Stimulated activated CD8-positive, alpha-beta memory T cell treated with anti-CD3 and anti-CD28 coated beads, Interleukin-4, amount 100 ng/mL, for 4 hours (primary cell): ENCODE measurements at places on chromosomes 7 and 10.

DNA sequence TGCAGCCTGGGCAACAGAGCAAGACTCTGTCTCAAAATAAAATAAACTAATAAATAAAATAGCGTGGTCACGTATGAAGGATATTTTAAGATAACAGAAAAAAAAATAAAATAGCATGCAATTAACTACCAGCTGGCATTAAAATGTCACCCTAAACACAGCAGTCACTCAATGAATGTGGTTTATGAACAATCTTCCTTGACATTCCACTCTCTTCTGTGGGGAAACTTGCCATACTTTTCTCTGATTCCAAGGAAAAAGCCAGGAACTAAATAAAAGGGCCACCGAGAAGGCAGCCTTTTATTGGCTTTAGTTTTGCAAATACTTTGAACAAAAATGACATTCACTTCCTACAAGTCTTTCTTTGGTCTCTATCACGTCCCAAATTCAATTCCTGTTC is 266.6 kb downstream of the PARD3 start:
- DNase-seq, result no peak

DNA sequence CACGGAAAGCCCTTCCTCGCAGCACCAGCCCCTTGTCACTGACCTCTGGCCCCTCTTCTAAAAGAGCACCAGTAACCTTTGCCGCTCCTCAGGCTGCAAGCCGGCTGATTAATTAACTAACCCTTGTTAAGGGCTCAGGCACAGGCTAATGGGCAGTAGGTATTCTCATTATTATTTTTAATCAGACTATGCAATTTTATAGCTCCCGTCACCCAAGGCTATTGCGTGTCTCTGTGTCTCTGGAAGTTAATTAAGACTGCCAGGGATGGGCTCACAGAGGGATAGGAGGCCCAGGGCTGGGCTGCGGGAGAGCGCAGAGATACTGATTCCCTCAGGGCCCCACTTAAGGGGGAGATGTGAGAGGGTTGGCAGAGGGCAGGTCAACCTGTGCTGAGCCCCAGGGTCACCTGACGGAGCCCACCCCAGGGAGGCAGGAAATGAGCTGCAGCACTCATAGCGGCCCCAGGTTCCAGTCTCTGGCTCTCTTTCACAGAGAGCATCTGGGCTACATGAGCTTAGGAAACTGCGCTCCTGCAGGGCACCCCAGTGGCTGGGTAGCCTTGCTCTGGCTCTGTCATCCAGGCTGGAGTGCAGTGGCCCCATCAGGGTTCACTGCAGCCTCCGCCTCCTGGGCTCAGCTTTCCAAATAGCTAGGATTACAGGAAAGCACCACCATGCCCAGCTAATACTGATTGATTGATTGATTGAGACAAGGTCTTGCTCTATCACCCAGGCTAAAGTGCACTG is 92.2 kb upstream of the LRRC4 start:
- DNase-seq, result no peak

DNA sequence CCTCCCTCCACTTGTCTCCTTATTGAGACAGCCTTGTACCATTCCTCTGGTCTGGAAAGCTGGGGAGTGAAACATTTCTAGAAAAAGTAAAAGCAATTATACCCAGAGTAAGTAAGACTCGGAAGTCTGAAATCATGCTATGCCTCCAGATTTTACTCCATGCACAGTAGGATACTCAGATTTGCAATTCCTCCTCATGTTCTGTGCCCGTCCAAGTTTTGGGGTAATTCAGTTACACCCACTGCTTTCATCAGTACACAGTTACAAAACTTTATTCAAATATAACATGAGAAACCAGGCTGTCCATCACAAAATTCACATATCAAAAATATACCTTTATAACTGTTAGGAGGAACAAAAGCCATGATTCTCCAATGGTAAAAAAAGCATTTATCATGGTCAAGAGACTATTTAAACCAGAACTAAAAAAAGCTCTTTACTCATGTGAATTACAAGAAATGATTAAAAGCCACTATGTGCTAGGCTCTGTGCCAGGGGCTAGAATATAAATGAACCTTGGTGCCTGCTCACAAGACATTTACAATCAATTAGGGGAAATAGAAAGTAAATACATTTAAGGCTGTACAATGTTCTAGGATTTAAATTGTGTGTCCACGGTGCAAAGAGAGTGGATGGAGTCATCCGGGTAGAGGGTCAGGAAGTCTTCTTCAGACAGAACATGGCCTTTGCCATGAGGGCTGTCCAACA is 320.2 kb downstream of the ELMO1 start:
- DNase-seq, result no peak

- DNase-seq, result no peak
Measured at GRCh38 chr7:70590126-70590854, 541.7 kb upstream of the GALNT17 start.

DNA sequence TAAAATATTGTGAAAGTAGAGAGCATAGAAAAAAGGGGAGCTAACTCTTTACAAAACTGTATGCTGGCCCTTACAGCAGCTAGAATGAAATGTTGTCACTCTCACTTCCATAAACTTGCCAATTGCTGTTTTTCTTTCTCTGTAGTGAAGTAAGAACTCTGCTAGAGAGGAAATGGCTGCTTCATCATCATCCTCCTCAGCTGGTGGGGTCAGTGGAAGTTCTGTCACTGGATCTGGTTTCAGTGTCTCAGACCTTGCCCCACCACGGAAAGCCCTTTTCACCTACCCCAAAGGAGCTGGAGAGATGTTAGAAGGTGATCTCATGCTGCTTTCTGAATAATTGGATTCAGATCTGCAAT is 7.6 kb upstream of the ASCC1 start:
- no peak for DNase-seq

DNA sequence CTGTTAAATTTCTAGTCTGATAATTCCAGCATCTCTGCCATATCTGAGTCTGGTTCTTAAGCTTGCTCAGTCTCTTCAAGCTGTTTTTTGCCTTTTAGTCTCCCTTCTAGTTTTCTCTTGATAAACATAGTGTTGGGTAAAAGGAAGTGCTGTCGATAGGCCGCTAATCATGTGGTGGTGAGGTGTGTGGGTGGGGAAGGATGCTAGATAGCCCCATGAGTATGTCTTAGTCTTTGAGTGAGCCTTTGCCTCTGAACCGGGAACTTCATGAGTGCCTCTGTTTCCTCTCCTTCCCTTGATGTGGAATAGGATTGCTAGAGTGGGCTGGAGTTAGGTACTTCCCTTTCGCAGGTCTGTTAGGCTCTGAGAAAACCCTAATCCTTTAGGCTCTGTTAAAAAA is 441.8 kb downstream of the INHBA start:
- no peak for DNase-seq

DNA sequence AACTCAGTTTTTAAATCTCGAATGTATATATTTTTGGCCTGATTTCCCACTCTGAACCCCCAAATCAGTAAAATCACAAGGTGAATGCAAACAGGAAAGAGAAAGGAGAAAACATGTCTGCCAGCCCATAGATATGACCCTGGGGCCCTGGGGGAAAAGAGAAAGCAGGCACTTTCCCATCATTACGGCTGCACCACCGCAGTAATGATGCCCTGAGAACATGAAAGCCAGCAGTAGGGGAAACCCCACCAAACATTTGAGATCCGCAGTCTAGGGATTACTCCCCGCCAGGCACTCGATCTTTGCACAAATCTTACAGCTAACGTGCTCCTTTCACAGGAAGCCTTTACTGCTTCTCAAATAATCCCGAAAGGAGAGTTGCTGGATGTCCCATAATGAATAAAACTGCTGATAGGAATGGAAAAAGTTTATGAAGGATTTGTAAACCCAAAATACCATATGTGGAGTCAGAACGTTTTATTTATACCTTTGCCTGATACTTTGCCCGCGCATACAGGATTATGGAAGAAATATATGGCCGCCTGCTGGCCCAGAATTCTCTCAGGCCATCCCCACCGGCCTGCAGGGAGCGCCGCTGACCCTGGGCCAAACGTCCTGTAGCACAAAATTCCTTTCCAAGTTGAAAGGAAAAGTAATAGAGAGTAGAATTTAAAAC is 180.0 kb upstream of the INHBA start:
- no peak for DNase-seq

GRCh38 chr10:58806323-58806722 is 293.7 kb downstream of the BICC1 start:
- DNase-seq, result no peak

GRCh38 chr7:36116347-36117202 is 36.5 kb upstream of the EEPD1 start:
- DNase-seq, result no peak

- no peak for DNase-seq
Measured at GRCh38 chr7:11232462-11232861, 258.8 kb downstream of the PHF14 start.

- DNase-seq, result no peak
Measured at GRCh38 chr7:20748853-20749252, 37.8 kb downstream of the SP8 start.

GRCh38 chr7:47572094-47572445 is 9.8 kb downstream of the TNS3 start:
- no peak for DNase-seq

GRCh38 chr7:121019018-121019417 is 30.5 kb downstream of the CPED1 start:
- no peak for DNase-seq

- no peak for DNase-seq
Measured at GRCh38 chr10:104321725-104322415, 16.4 kb downstream of the ITPRIP start.

DNA sequence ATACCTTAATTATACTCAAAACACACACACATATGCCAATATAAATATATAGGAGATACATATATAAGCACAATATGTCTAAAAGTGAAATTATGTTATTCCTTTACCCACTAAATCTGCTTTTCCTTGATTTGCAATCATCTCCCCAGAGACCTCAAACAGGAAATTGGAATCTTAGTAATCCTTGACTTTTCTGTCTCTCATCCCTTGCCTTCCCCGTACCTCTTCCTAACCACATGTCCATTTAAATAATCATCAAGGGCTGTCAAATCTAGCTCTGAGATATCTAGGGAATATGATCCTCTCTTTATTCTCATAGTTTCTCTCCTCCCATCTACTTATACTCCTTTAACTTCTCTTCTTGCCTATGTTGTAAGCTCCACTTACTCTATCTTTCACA is 336.6 kb downstream of the HGF start:
- DNase-seq, result no peak

- DNase-seq, result no peak
Measured at GRCh38 chr10:70497120-70497545, 18.6 kb downstream of the PALD1 start.

GRCh38 chr7:82188636-82189035 is 254.9 kb downstream of the CACNA2D1 start:
- no peak for DNase-seq

DNA sequence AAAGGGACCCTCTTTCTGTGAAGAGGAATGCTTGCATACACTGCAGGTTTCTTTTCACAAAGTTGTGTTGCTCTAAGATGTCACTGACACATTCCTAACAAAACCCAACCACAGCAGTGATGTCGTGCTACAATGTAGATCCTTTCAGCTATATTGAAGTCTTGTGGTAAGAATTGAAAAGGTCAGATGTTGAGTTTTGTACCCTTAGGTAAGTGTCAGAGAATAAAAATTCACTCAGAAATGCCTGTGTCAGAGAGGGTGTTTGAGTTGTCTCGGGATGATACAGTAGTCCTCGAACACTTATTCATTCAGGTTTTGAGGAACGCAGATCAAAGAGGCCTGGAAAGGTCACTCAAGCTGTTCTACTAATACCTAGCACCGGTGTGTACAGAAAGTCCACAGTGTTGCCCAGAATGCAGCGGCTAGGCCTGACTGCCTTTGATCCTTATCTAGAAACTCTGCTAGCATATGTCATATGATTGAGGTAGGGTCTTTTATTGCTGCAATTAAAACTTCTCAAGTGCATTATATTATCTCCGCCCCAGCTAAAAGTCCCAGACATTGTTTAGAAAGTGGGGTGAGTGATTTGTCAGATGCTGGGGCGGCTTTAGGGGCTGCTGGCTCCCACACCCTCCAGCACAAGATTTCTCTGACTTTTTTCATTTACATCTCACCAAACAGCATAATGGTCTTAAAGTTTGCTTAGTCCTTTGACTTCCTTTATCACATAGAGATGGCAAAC is 26.0 kb downstream of the RNF32 start:
- DNase-seq, result no peak

GRCh38 chr7:91247500-91247899 is 16.7 kb upstream of the FZD1 start:
- DNase-seq, result no peak

GRCh38 chr10:80545258-80545881 is 7.7 kb downstream of the SH2D4B start:
- DNase-seq, result no peak

DNA sequence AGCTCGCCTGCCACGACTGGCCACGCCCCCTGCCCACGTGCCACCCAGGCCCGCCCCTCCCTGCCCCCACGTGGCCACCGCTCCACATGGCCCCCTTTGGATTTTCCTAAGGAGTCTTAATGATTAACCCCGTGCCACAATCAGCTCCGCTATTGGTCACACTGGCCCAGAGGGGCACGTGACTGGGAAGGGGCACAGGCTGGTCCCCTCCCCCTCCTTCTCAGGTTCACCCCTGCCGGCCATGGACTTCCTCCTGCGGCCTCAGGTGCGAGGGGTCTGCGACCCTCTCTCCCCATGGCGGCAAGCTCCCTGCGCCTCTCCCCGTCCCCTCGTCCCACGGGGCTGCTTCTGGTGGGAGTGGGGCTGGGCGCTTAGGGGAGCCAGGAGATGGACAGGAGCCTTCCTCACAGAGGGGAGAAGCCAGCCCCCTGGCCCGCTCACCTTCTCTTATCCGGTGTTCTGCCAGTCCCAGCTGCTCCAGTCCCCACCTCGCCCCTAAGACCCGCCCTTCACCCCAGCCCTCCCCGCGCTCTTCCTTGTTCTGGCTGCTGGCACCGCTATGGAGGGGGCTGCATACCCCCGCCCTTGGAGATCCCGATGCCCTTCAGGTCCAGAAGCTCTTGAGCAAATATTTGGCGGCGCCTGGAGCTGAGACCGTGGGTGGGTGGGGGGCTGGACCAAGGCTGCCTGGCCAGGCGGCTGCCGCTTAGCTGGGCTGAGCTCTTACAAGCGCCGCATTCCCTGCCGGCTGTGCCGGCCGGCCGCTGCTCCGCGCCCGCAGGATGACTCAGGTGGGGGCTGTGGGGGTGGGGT is 3.2 kb downstream of the SLC4A2 start:
- no peak for DNase-seq

DNA sequence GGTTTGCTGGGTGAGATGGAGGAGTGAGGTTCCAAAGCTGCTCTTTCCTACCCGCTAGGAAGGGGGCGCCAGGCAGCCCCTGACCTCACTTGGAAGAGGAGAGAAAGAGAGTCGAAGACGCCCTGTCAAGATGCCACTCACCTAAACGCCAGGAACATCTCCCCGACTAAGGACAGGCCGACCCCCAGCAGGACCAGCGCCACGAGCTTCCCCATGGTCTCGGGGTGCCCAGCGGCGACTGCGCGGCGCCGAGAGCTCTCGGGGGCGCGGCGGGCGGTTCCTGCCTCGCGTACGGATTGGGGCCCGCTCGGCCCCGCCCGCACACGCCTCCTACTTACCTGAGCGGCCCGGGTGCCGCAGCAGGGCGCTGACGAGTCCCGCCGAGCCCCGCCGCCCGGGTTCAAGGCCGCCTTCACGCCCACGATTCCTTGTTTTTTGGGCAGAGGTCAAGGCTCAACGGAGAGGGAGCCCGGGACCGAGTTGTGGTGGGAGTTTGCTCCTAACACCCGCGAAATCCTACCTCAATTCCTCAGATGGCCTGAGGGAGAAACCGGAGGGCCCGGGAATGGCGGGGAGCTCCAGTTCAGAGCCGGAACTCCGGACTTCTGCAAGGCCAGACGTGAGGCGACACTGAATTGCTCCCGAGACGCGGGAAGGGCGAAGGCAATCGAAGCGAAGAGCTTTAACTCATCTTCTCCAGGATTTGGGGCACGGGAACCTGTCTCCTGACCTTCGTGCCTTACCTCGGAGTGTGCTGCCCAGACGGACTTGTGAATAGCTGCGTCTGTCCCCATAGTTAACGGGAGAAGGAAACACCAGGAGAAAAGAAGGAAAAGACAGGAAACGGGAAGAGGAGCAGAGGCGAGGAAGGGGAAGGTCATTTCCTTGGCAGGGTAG is at the start of gene PON3:
PON3 (minus strand) TSS at position 240 of the 897 bp plus-strand sequence; CDS start at position 215, 25 bp downstream.
- no peak for DNase-seq
